Stimulated activated CD8-positive, alpha-beta memory T cell treated with anti-CD3 and anti-CD28 coated beads, Interleukin-12 subunit alpha, Interleukin-12 subunit beta, amount 100 ng/mL, for 1 hour (primary cell): ENCODE measurements at places on chromosomes 2 and 18.

DNA sequence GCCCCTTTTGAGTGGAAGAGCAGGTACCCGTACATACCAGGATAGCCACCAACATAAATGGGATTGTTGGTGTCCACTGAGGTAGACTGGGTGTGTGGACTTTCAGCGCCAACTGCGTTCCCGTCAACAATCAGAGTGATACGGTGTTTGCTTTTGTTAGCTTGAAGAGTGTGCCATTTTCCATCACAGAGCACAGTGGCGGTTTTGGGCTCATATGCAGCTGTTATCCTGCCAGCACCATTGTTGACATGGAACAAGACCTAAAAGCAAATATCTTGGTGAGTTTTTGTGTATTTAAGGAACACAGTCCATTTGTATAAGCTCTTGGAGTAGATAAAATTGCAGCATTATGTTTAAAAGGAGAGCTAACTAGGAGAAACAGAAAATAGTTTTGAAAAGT lies 174.5 kb downstream of the LAMA1 start:
- no peak for DNase-seq

GRCh38 chr2:229463841-229464346 lies 192.8 kb upstream of the PID1 start:
- DNase-seq, result no peak

GRCh38 chr2:197847651-197848401 lies 43.4 kb downstream of the PLCL1 start:
- no peak for DNase-seq

GRCh38 chr2:146990311-146991054 lies 854.3 kb upstream of the ACVR2A start:
- no peak for DNase-seq

GRCh38 chr18:48050176-48050575 lies 119.7 kb upstream of the SMAD2 start:
- DNase-seq, result no peak

GRCh38 chr2:183487326-183487725 lies 363.1 kb downstream of the NUP35 start:
- DNase-seq, result no peak

GRCh38 chr2:183031911-183032794 lies 6.1 kb downstream of the NCKAP1 start:
- DNase-seq, result no peak

DNA sequence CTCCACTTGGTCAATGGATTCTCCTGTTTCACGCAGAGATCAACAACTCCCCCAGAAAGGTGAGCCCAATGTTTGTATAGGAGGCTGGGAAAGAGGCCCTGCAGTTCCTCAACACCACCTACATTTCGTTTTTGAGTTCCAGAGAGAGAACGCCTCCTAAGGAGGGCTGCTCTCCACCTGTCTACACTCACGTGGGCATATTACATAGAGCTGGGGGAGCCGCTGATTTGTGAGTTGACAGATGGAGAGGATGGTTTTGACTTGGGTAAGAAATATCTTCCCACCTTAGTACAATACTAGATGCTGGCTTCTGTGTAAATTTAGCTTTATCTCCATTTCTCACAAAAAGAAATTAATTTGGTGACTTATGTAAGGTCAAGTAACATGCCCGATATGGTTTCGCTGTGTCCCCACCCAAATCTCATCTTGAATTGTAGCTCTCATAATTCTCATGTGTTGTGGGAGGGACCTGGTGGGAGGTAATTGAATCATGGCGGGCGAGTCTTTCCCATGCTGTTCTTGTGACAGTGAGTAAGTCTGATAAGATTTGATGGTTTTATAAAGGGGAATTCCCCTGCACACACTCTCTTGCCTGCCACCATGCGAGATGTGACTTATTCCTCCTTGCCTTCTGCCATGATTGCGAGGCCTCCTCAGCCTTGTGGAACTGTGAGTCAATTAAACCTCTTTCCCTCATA lies 274.5 kb upstream of the PXDN start:
- no peak for DNase-seq

- no peak for DNase-seq
Observed at GRCh38 chr2:159177957-159178356, 108.5 kb downstream of the WDSUB1 start.

GRCh38 chr2:98908931-98909316 lies 27.1 kb downstream of the CRACDL start:
- DNase-seq, result no peak

DNA sequence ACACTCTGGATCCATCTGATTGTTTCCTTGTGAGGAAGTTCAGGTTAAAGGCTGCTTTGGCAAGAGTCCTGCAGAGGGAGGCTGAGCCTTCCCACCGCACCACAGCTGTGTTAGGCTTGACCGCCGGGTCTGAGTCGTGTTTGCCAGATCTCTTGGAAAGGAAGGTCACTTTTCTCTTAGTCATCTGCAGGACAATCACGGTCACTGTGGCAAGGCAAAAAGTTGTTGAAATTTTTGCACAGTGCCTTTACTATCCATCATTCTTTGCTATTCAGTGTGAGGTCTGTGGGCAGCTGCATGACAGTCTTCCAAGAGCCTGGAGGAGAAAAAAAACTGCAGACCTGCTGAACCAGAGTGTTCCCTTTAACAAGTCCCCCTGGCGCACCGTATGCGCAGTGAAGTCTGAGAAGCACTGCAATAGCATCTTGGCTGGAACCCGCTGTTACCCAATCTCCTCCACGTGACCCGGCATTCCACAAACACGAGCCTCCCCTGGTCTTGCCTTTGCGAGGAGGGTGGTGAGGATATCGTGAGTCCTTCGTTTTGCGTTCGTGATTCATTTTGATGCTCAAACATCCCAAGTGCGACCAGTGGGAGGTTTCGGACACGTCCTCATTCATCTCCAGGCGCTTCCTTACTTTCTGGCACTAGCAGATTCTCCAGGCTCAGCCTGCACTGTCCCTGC lies 23.0 kb downstream of the BIN1 start:
- DNase-seq, result no peak

GRCh38 chr2:39435741-39436591 lies 1.1 kb downstream of the MAP4K3 start:
- DNase-seq, result no peak

GRCh38 chr2:165008730-165009315 lies 53.5 kb upstream of the SLC38A11 start:
- no peak for DNase-seq

GRCh38 chr18:8718401-8718913 lies 13.1 kb downstream of the MTCL1 start:
- no peak for DNase-seq

DNA sequence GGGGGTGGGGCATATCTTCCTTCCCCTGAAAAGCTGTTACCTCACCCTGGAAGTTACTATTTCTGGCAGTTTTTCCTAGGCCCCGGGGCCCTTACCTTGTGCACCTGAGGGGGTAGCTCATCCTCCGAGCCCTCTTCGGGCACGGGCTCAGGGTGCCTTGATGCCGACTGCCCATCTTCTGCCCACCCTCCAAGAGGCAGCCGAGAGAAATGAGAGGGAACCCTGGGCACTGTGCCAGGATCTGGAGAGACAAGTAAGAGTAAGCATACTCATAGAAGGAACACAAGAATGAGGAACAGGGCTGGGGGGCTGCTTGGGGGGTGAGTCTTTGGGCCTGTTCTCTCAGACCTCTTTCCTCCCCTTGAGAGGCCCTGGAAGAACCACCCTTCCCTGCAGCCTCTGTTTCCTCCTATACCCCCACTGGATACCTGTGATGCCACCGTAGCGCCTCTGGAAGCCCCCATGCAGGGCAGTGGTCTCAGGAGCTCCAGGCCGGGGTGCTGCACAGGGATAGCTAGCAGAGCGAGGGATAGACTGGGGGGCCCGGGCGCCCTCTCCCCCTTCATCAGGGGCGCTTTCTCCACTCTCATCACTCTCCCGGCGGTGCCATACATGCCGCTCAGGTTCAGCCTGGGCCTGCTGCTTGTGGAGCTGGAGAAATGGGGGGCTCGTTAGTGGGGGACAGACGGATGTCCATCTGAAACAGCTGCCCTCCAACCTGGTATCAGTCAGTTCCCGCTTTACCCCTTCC lies 2.1 kb upstream of the ABCB6 start:
- DNase-seq, result no peak

GRCh38 chr2:86174445-86174844 lies 20.8 kb downstream of the IMMT start:
- no peak for DNase-seq

GRCh38 chr2:53510401-53510800 lies 257.2 kb upstream of the CHAC2 start:
- no peak for DNase-seq

- DNase-seq, result no peak
Observed at GRCh38 chr2:136468799-136469369, 296.5 kb upstream of the THSD7B start.

DNA sequence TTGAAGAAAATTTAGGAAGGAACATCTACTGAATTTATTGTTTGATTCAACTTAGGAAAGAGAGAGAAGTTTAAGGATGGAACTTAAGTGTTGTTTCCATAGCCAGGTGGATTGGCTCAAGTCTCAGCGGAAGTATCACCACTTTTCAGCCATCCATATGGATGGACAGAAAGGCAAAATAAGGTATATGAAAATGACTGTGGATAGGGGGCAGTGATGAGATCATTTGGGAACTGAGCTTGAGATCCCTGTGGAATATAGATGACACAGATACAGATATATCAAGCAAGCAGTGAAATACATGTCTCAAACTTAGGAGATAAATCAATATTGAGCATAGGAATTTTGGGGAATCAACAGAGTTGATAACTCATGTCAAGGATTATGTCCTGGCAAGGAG lies 1462.7 kb upstream of the NXPH2 start:
- DNase-seq, result no peak

DNA sequence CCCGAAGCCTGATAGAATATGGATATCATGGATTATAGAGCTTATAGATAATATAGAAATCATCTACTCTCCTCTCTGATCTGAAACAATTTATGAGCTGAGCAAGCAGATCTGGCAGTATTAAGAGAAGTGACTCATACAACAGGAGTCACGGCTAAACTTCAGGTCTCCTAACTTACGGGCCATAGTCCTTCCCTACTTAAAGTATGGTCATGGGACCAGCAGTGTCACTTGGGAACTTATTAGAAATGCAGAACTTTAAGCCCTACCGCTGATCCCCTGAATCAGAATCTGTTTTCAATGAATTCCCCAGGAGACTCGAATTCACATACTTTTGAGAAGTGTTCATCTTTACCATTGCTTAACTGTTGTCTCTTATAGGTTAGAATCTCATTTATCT lies 195.7 kb upstream of the FANCL start:
- DNase-seq, result no peak

DNA sequence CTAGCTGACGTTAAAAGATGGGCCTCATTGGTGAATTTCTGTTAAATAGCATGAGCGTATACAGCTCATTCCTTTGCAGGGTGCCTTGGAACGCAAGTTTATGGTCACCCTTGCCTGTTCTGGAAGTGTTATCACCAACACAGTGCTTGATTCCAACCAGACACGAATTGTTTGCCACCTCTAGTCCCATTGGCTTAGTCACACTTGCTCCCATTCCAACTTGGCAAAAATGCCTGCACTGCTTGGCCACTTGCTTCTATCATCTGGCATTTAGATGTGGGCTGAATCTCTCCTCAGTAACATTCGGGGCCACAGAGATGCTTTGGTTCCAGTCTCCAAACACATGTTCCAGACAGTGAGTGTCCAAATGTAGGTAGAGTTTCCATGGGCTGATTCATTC lies 27.5 kb upstream of the ACVR1 start:
- no peak for DNase-seq

- DNase-seq, result peak; percentile 47
Observed at GRCh38 chr2:85437488-85438200, 19.1 kb downstream of the SH2D6 start.

GRCh38 chr2:173488861-173489260 lies 134.2 kb downstream of the CDCA7 start:
- no peak for DNase-seq

GRCh38 chr2:96207774-96208142 lies 869 bp downstream of the STARD7 start:
- no peak for DNase-seq

- no peak for DNase-seq
Observed at GRCh38 chr2:3414133-3414860, 34.8 kb downstream of the TRAPPC12 start.

- DNase-seq, result no peak
Observed at GRCh38 chr18:48392268-48392667, 16.9 kb downstream of the ZBTB7C start.

DNA sequence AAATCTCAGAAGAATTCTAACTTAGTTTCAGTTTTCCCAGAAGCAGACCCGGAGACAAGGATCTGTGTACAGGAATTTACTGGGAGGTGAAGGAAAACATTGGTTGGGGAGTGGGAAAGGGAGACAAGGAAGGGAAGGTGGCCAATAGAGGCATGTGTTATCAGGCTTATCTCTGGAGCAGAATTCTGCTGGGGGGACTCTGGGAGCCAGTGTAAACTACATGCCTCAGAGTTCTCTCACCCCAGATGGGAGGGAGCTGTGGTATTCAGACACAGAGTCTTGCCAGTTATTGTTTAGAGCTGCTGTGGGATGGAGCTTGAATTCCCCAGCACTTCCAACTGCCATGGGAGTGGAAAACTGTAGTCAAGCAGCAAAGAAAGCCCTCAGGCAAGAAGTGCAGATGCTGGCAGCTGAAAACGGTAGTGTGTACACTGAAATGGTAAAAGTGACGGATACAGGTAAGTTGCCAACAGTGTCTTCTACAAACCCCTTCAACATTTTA lies 19.0 kb downstream of the DNPEP start:
- no peak for DNase-seq

DNA sequence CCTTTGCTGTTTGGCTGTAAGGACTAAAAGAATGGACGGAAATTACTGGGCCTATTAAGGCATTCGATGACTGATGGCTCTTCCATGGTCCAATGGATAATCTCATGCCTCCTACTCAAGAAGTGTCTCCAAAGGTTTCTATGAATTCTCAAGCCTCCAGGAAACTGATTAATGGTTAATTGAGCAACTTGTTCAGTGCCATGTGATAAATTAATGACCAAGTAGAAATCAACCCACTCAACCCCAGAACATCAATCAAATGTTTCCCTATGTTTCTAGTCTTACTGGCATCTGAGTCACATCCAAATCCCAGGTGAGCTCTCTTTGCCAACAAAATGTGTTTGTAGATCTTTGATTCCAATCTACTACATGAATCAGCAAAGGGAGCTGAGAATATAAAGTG lies 103.6 kb downstream of the NXPH2 start:
- DNase-seq, result no peak

DNA sequence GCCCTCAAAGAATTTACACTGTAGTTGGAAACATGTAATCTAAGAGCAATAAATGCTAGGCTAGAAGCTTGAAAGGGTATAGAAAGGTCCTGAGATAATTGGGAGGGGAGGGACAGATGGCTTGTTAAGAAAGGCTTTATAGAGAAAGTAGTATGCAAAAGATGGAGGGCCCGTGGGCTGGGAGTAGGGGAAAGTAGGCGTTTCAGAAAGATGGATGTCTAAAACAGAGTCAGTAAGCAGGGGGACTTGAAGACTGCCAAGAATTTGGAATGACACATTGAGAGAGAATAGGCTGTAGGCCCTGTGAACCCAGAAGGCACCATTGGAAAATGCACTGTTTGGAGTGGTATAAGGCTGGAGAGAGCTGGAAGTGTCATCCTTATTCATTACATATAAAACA lies 822 bp downstream of the PSMG2 start:
- DNase-seq, result no peak
